Epithelial cell of proximal tubule (primary cell): ENCODE measurements at places on chromosomes 5 and 9. TPM values are rescaled to one million over a fixed set of nuclear protein-coding genes. Genes with fewer than 3 reads are reported as not detected.

GRCh38 chr5:133311176-133311575 lies 259.4 kb downstream of the HSPA4 start:
- no peak for DNase-seq

DNA sequence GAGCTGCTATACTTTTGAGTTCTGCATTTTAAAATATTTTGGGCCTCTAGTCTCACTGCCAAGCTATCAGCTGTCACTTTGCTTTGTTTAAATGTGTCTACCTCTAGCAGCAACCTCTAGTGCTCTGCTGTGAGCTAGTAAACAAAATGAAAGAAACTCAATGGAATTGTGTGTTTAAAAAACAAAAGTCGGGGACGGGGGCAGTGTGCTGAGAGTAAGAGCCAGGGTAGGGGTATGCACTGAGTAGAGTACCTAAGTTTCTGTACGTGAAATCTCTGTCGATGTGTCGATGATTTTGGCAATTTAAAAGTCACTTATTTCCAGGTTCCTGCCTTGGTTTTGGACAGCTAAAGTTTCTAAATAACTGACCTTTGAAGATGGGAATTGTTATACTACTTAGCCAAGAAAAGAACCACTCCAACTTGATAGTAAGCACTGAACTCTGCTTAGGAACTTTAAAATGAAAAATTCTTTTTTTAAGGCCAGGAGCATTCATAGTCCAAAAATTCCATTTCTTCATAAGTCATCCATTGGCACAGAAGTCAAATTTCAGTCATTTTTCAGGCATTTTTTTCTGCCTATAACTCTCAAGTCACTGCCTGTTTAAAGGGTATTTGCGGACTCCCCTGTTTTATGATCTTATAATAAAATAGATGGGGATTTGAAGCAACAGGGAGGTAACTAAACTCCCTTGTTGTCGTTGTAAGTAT lies 111.5 kb downstream of the SAXO1 start:
- DNase-seq: no peak

- DNase-seq: no peak
These were observed 273.4 kb downstream of the CSNK1G3 start for GRCh38 chr5:123785162-123786071.

Gene TLX3
- 0.87 TPM in 1 of 2 replicates, not detected in the other for total RNA-seq

- DNase-seq: no peak
These were observed 48.6 kb downstream of the PHF2 start for GRCh38 chr9:93624977-93625376.

Gene BSPRY
- 8.8 and 15.2 TPM in 2 replicates for total RNA-seq

- no peak for DNase-seq
These were observed 102.3 kb downstream of the CCDC192 start for GRCh38 chr5:127805448-127805847.

GRCh38 chr9:131874447-131874846 lies 134.6 kb upstream of the RAPGEF1 start:
- DNase-seq: no peak

DNA sequence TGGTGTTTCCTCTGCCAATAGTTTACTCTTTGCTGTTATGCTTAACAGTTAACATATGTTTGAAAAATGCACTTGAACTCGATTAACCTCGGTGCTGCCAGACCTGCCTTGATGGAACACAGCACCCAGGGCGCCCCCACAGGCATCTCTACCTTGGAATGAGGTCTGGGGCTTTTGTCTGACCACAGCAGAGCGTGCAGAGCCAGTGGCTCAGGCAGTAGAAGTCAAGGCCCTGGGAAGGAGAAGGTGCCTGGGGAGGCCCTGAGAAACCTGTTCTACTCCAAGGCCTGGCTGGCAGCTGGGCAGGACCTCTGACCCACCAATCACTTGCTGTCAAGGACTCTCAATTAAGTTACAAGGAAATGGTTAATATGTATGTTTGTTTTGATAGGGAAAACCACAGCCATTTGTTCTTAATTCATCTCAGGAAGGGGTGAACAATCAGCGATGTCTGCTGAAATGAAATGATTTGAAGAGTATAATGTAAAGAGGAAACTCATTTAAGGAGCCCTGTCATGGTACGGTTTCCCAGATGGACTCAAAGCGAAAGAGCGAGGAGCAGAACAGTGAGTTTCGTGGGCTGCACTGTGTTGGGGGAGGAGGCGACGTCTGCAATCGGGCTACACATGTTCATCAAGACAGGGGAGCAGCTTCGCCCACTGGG lies 21.9 kb downstream of the MACROH2A1 start:
- DNase-seq: no peak

Gene GFM2
- 19.1 and 29.6 TPM in 2 replicates for total RNA-seq

GRCh38 chr5:148846930-148847329 lies 20.5 kb downstream of the ADRB2 start:
- DNase-seq: no peak

- no peak for DNase-seq
These were observed 10.4 kb downstream of the AMACR start for GRCh38 chr5:33997331-33997983.

GRCh38 chr5:85017261-85017660 lies 632.6 kb upstream of the EDIL3 start:
- DNase-seq: no peak

DNA sequence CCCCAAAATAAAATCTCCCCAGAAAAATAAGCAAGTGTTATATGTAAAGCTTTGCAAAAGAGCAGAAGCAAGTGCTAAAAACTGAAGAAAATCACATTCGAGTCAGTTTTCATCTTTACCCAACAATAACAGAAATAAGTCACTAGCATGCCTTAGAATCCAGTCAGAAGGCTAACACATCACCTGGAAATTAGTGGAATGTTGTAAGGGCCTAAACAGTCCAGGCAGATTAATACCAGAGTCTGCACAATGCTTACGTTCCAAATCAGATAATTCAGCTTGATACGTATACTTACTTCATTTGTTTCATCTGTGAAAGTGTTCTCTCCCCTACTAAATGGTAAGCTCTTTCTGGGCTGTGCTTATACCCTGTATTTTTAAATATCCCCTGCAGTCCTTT lies 42.7 kb downstream of the SUSD1 start:
- DNase-seq: no peak

Gene RASGEF1C
- not detected in 2 replicates for total RNA-seq

DNA sequence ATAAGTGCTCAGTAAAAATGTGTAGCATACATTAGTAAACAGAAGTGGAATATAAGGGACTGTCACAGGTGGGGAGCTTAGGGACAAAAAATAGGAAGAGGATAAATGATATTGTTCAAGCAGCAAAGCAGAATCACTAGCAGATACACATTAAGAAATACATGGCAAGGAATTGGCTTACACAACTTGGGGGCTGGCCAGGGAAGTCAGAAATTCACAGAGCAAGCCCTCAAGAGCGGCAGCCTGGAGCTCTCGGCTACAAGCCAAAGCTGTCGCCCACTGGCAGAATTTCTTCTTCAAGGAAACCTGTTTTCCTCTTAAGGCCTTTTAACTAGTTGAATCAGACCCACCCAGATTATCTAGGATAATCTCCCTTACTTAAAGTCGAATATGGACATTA lies 73.0 kb upstream of the SMIM23 start:
- DNase-seq: no peak

DNA sequence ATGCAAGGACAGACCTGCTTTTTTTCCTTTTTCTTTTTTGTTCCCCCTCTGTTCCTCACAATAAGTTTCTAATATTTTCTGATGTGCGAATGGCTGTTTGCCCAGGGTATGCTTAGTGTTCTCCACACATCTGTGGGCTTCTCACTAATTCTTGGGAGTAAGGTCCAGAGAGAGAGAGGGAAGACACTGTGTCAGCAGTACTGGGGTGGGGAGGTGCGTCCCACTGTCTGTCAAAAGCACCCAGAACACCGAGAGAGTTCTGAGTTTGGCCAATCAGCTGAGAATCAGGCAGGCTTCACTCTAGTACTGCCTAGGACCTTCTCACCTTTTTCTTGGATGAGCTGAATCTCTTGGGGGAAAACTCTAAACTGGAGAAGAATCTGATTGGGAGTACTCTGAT lies 61.8 kb downstream of the ELL2 start:
- DNase-seq: no peak

- no peak for DNase-seq
These were observed 119.7 kb downstream of the INSYN2B start for GRCh38 chr5:169860585-169860984.

DNA sequence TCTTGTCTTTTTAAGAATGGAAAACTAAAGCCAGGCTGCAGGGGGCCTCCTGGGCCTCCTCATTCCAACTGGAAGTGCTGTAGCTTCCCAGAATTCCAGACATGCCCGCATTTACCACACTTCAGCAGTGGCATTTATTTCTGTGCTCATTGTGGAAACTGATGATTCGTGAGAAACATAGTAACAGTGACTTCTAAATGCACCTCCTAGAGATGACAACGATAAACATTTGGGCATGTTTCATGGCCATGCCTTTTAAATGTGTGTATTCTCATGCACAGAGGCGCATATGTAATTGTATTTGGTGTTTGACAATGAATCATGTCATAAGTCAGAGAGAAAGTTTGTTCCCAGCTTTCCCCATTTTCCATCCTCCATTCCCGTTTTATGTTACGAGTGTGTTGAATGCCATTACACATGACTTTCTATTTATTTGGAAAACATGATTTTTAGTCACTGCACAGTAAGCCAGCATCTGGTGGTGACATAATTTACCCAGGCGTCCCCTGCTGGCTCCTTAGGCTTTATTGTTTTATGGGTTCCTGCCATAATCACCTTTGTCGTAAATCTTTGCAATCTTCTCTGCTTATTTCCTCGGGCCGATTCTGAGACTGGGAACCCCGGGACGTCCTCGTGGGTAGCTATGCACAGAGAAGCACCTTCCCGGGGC lies 68.8 kb upstream of the FCN2 start:
- no peak for DNase-seq

- DNase-seq: no peak
These were observed 5.8 kb downstream of the GRK6 start for GRCh38 chr5:177432143-177432838.

- no peak for DNase-seq
These were observed 20.7 kb downstream of the EHMT1 start for GRCh38 chr9:137639303-137640051.

GRCh38 chr9:134683714-134684374 lies 42.2 kb downstream of the COL5A1 start:
- no peak for DNase-seq

DNA sequence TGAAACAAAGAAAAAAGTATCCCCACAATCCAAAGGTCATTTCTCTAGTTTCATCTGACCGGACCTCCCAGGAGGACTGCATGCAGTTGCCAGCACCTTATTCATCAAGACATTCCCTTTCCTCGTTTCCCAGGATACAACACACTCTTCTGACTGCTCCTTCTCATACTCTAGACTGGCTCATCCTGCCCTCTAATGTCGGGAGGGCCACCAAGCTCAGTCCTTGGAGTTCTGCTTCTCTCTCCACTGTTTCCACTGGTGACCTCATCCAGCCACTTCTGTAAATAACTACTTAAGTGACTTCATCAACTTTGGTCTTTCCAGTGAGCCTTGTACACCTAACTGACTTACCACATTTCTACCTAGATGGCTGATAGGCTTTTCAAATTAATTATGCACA lies 179.1 kb downstream of the EPB41L4A start:
- peak; percentile 67 for DNase-seq

GRCh38 chr5:7453947-7454346 lies 58.0 kb downstream of the ADCY2 start:
- DNase-seq: no peak

Gene PCDHA11
- total RNA-seq: not detected in 2 replicates

- DNase-seq: no peak
These were observed 512.9 kb upstream of the KLF4 start for GRCh38 chr9:108002371-108002956.

DNA sequence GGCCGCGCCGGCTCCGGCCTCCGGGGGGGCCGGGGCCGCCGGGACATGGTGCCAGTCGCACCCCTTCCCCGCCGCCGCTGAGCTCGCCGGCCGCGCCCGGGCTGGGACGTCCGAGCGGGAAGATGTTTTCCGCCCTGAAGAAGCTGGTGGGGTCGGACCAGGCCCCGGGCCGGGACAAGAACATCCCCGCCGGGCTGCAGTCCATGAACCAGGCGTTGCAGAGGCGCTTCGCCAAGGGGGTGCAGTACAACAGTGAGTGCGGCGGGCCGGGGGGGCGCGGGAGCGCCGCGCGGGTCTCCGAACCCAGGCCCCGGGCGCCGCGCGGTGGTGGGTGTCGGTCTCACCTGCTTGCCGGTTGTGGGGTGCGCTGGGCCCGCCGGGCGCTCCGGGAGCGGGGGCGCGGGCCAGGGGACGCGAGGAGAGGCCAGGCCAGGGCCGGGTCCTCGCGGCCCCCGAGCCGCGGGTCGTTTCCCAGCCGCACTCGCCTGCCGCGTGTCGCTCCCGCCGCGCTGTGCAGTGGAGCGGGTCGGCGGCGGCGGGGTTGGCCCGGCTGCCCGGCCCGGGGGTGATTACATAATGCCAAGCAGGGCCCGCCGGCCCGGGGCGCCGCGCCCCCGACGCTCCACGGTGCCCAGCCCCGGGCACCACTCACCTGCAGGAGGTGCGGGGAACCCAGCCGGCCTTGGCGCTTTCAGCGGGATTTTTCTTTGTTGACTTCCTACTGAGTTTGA lies 492 bp downstream of the RABL6 start:
- DNase-seq: no peak

Gene CHMP5
- total RNA-seq: 64.0 and 76.7 TPM in 2 replicates

GRCh38 chr5:116509483-116510244 lies 65.0 kb downstream of the SEMA6A start:
- no peak for DNase-seq

DNA sequence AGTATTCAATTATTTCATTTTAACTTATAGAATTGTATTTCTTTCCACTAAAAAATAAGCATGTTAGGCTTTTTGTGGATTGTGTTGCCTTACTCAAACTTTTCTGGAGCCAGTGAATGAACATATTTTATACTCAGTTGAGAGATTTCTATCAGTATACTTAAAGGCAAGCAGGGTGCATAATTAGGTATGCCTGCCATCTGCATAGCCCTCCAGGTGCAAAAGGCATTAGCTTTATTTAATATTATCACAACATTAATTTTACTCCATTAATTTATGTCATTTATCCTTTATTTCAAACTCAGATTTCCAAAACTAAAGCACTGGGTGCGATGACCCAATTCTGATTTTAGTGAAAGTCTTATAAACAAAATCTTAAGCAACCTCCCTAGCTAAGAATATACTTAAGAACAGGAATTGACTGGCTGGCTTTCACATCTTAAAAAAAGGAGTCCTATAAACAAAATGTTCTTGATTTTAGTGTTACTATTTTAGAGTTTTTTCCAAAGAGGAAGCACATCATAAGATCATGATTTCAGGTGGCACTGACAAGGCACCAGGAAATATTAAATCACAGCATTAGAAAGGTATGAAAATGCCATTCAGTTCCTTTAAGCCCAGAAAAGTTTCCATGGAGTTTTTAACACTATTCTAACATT lies 178.4 kb downstream of the MPDZ start:
- DNase-seq: no peak
